ENCODE measurements at places on chromosomes 16 and 17.
A peak's percentile ranks its signal among the peaks of the same experiment; 100 is the strongest.

DNA sequence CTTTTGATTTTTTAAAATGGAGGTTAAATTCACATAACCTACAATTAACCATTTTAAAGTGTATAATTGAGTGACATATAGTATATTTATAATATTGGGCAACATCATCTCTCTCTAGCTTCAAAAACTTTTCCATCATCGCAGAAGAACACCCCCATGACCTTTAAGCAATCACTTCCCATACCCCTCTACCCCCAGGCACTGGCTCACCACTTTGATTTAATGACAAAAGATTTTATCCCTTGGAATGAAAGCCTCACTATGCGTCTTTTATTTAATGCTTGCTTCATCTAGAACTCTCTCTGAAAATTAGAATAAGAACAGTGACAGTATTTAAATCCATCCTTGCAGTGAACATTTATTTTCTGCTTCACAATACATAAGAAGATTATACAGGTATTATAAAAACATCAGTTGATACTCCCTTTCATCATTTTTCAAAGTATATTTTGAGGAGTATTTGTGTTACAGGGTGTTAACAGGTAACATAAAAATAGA, 3.2 kb upstream of the KRTAP1-3 start:
- no peak overlapping the region for H3K4me3 ChIP-seq
- H3K36me3 ChIP-seq, result no peaks in the 10 kb centered on the region
- DNase-seq, result no peak
- H3K4me1 ChIP-seq, result no peaks in the 10 kb centered on the region

- no peaks in the 10 kb centered on the region for H3K36me3 ChIP-seq
- H3K4me1 ChIP-seq, result peaks cover 2% of the 10 kb centered on the region
- H3K27ac ChIP-seq, result no peak overlapping the region
- no peak overlapping the region for H3K4me3 ChIP-seq
- no peak for DNase-seq
Measured at GRCh38 chr16:22688930-22689329, 125.0 kb upstream of the HS3ST2 start.

- H3K4me1 ChIP-seq, result no peaks in the 10 kb centered on the region
- no peak overlapping the region for H3K27ac ChIP-seq
- H3K4me3 ChIP-seq, result no peak overlapping the region
- H3K27me3 ChIP-seq, result peaks cover 26% of the 10 kb centered on the region
- no peak for DNase-seq
- H3K36me3 ChIP-seq, result no peaks in the 10 kb centered on the region
Measured at GRCh38 chr17:79186406-79186805, 111.8 kb downstream of the ENGASE start.

DNA sequence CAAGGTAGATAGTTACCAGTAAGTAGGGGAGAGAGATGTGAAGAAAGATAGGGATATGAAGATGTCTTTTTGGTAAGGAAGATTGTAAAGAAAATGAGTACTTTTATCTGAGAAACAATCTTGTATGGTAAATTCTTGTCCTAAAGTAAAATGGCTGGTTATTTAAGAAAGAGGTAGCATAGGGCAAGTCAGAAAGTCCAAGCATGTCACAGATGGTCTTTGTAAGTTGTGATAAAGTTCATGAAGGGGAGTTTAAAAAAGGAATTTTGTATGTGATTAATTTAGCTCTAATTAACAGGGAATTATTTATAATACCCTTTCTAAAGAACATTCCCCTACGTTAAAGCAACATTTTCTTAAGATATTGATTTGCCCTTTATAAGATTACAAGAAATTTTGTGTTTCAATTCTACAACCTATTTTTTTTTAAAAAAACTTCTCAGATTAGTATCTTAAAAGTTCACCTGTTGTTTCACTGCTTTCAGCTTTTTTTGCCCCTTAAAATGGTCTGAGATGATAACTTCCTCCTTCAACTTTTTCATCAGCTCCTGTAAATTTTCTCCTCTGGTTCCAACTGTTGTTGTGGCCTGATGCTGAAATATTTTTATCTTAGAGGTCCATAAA, 16.2 kb upstream of the CPHXL start:
- no peaks in the 10 kb centered on the region for H3K27me3 ChIP-seq
- H3K27ac ChIP-seq, result no peak overlapping the region
- no peak overlapping the region for H3K4me3 ChIP-seq

GRCh38 chr16:5551909-5552308, 454.3 kb upstream of the EEF2KMT start:
- DNase-seq, result no peak
- H3K36me3 ChIP-seq, result no peaks in the 10 kb centered on the region
- H3K4me1 ChIP-seq, result no peaks in the 10 kb centered on the region
- H3K4me3 ChIP-seq, result no peak overlapping the region

GRCh38 chr17:59001158-59001814, 105.4 kb downstream of the TRIM37 start:
- no peaks in the 10 kb centered on the region for H3K27me3 ChIP-seq
- H3K36me3 ChIP-seq, result peaks cover 3% of the 10 kb centered on the region
- no peaks in the 10 kb centered on the region for H3K4me1 ChIP-seq
- H3K27ac ChIP-seq, result peak overlapping the region; percentile 59

DNA sequence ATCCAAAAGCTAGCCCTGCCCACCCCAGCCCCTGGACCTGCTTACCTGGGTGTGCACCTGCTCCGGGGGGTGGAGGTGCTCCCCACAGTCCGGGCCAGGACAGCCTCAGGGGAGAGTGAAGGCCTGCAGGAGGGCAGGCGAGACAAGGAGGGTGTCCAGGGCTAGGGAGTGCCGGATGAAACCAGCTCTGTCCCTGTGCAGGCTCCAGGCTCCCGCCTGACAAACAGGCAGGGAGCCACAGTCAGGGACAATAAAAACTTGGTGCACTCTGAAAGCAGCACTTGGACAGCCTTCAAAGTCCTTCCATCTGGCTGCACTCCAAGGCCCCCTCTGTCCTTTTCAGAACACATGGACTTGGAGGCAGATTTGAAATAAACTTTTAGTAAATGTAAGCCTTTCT, 3.9 kb downstream of the PAQR4 start:
- peaks cover under 1% of the 10 kb centered on the region for H3K27me3 ChIP-seq
- H3K4me3 ChIP-seq, result no peak overlapping the region
- no peaks in the 10 kb centered on the region for H3K36me3 ChIP-seq
- no peak overlapping the region for H3K27ac ChIP-seq
- H3K4me1 ChIP-seq, result peaks cover 8% of the 10 kb centered on the region

- H3K4me3 ChIP-seq, result no peak overlapping the region
- peaks cover 3% of the 10 kb centered on the region for H3K4me1 ChIP-seq
- no peak overlapping the region for H3K27ac ChIP-seq
- H3K36me3 ChIP-seq, result peaks cover 3% of the 10 kb centered on the region
- no peak for DNase-seq
Measured at GRCh38 chr17:75908201-75908600, 3.5 kb upstream of the MRPL38 start.

GRCh38 chr16:54890381-54890780, 40.3 kb upstream of the IRX5 start:
- DNase-seq, result no peak
- no peaks in the 10 kb centered on the region for H3K4me1 ChIP-seq
- H3K36me3 ChIP-seq, result no peaks in the 10 kb centered on the region
- no peak overlapping the region for H3K27ac ChIP-seq

- H3K4me1 ChIP-seq, result no peaks in the 10 kb centered on the region
- no peak overlapping the region for H3K27ac ChIP-seq
- no peak overlapping the region for H3K4me3 ChIP-seq
- no peak for DNase-seq
- H3K27me3 ChIP-seq, result no peaks in the 10 kb centered on the region
Measured at GRCh38 chr16:72905581-72905980, 142.3 kb downstream of the ZFHX3 start.

- H3K4me1 ChIP-seq, result no peaks in the 10 kb centered on the region
- H3K27me3 ChIP-seq, result no peaks in the 10 kb centered on the region
- H3K4me3 ChIP-seq, result no peak overlapping the region
- no peak overlapping the region for H3K27ac ChIP-seq
Measured at GRCh38 chr16:60810250-60810649, 1226.0 kb downstream of the CDH8 start.

DNA sequence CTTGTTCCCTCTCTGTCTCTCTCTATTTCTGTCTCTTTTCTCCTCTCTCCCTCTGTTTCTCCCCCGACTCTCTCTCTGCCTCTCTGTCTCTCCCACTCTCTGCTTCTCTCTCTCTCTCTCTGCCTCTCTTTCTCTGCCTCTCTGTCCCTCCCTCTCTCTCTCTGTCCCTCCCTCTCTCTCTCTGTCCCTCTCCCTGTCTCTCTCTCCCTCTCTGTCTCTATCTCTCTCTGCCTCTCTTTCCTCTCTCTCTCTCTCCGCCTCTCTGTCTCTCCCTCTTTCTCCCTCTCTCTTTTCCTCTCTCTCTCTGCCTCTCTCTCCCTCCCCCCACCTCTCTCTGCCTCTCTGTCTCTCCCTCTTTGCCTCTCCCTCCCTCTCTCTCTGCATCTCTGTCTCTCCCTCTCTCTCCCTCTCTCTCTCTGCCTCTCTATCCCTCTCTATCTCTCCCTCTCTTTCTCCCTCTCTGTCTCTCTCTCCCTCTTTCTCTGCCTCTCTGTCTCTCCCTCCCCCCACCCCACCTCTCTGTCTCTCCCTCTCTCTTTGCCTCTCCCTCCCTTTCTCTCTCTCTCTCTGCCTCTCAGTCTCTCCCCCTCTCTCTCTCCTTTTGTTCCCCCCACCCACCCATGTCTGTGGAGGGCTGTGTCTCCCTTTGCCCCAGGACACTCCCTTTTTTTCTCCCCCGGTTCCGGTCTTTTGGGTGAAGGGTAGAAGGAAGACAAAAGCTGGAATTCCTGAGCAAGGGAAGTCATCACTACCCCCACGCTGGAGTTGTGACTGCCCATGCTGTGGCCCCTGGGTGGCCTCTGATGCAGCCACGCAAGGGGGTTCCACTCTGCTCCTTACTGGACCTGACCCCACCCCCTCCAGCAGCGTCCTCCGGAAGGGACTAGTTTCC, 27.1 kb upstream of the MGAT5B start:
- H3K4me1 ChIP-seq, result no peaks in the 10 kb centered on the region
- no peaks in the 10 kb centered on the region for H3K36me3 ChIP-seq
- H3K27me3 ChIP-seq, result no peaks in the 10 kb centered on the region
- H3K27ac ChIP-seq, result no peak overlapping the region
- no peak overlapping the region for H3K4me3 ChIP-seq
- no peak for DNase-seq

DNA sequence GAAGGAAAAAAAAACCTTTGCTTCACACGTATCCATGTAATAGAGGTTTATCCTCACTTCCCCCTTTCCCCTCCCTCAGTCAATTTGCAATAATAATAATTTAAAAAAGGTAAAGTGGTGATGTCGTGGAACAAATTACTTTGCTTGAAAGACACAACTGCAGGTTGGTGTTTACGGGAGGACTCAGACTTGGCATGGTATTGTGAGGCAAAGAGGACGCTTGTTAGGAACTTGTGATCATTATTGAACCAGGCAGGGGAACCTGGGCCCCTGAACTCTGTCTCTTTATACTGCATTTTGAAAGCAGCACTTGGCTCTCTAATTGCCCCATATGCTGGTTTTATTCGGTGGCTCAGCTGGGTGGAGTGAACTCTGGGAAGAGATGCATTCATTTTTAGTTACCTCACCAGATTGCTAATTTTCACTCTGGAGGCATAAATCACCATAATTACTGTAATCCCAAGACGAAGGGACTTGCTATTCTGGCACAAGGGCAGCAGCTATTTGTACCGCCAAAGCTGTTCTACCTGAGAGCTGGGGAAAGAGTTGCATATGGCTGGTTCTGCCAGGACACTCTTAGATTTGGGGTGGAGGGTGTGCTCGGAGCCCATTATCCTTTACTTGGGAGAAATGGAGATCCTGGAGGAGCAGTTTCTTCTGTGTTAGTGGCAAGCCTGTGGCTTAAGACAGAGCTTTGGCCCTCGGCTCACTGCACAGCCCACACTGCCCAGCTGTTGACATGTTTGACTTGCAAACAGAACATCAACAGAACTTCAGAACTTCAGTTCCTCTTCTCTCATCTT, 5.7 kb upstream of the DHX8 start:
- no peaks in the 10 kb centered on the region for H3K27me3 ChIP-seq
- no peak overlapping the region for H3K4me3 ChIP-seq
- H3K4me1 ChIP-seq, result peaks cover 2% of the 10 kb centered on the region
- no peak for DNase-seq

GRCh38 chr16:11429823-11430222, 84.6 kb downstream of the RMI2 start:
- H3K4me3 ChIP-seq, result no peak overlapping the region
- H3K4me1 ChIP-seq, result no peaks in the 10 kb centered on the region
- H3K27me3 ChIP-seq, result no peaks in the 10 kb centered on the region
- no peaks in the 10 kb centered on the region for H3K36me3 ChIP-seq
- no peak for DNase-seq
- no peak overlapping the region for H3K27ac ChIP-seq

- H3K36me3 ChIP-seq, result no peaks in the 10 kb centered on the region
- H3K27me3 ChIP-seq, result no peaks in the 10 kb centered on the region
- no peak overlapping the region for H3K4me3 ChIP-seq
- H3K27ac ChIP-seq, result no peak overlapping the region
Measured at GRCh38 chr17:50266384-50267073, 7.7 kb upstream of the TMEM92 start.
